ENCODE measurements at places on chromosomes 13 and 19. TPM values are rescaled to one million over a fixed set of nuclear protein-coding genes. Genes with fewer than 3 reads are reported as not detected.
A peak's percentile ranks its signal among the peaks of the same experiment; 100 is the strongest.

Gene SSC5D
- total RNA-seq, result 2.6 TPM

Gene NALCN
- 8.2 TPM for total RNA-seq

Gene PRKD2
- total RNA-seq, result 10.1 TPM

Gene TMEM150B
- total RNA-seq, result 1.7 TPM

Gene SERTAD3
- total RNA-seq, result 22.7 TPM

Gene PRRG2
- 0.70 TPM for total RNA-seq

Gene ZNF274
- total RNA-seq, result 17.4 TPM

Gene COLGALT1
- total RNA-seq, result 29.9 TPM

Gene CBY2
- not detected for total RNA-seq

Gene ZNF497
- total RNA-seq, result 0.30 TPM

Gene KIR3DL3
- total RNA-seq, result not detected

Gene ZNF665
- total RNA-seq, result 1.3 TPM

GRCh38 chr13:22090106-22090505, 419.2 kb downstream of the FGF9 start:
- no peak for DNase-seq

- no peak for DNase-seq
Measured at GRCh38 chr19:2083174-2083854, 12.8 kb downstream of the MOB3A start.

DNA sequence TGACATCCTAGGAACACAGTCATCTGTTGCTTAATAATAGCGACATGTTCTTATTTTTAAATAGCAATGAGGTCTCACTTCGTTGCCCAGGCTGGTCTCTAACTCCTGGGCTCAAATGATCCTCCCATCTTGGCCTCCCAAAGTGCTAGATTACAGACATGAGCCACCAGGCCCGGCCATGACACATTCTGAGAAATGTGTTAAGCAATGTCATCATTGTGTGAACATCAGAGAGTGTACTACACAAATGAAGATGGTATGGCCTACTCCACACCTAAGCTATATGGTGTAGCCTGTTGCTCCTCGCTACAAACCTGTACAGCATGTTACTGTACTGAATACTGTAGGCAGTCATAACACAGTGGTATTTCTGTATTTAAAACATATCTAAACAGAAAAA, 24.6 kb upstream of the GARRE1 start:
- DNase-seq, result no peak

DNA sequence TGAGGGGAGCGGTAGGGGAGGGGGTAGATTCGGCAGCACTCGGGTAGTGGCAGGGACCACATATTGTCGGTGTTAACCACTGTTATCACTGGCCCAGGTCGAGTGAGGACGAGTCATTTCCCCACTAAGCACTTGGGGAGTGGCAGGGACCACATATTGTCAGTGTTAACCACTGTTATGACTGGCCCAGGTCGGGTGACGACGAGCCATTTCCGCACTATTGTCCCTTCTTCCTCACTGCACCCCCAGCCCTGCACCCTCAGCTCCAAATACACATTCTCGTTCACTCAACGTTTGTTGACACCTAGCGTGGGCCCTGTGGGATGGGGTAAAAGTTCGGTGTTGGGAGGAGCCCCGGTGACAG, 467 bp upstream of the CLN5 start:
- peak; percentile 44 for DNase-seq

DNA sequence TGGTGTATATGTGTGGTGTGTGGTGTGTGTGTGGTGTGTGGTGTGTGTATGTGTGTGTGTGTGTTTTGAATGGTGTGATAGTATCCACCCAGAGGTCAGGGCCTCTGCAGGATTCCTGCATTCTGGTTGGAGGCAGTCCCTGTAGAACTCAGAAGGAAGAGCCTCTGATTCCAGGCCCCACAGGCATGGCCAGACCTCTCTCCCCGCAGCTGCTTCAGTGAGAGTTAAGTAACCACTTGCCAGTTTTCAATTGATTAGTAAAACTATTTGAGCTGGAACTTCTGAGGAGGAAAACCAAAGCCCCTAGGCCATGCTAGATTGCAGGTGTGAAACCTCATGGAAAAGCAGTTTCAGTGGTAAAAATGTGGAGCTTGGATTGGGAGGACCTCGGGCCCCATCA, 2.1 kb downstream of the ATP12A start:
- no peak for DNase-seq

DNA sequence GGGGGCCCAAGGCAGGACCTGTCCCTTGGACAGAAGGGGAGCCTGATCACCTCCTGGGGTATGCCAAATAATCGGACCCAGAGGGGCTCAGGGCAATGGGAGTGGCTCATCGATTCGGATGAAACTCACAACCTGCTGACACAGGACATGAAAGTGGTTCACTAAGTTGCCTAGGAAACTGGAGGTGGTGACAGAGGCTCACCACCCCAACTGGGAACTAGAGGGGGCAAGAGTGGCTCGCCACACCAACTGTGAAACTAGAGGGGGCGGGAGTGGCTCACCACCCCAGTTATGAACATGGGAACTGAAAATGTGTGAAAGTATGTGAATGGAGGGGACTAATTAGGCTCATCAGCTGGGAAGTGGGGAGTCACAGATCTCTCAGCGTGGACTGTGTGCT, 46.3 kb upstream of the ZNF737 start:
- DNase-seq, result no peak

- no peak for DNase-seq
Measured at GRCh38 chr19:32396046-32396652, 9.4 kb upstream of the DPY19L3 start.

GRCh38 chr13:107373551-107373950, 805.6 kb upstream of the ARGLU1 start:
- no peak for DNase-seq

- DNase-seq, result no peak
Measured at GRCh38 chr13:105365831-105366230, 1169.6 kb downstream of the EFNB2 start.

GRCh38 chr19:41175801-41176777, 16.9 kb upstream of the CYP2S1 start:
- peak; percentile 54 for DNase-seq

GRCh38 chr13:50225193-50226155, 210.2 kb downstream of the KCNRG start:
- DNase-seq, result no peak

- DNase-seq, result no peak
Measured at GRCh38 chr13:92613921-92614320, 612.7 kb upstream of the GPC6 start.

DNA sequence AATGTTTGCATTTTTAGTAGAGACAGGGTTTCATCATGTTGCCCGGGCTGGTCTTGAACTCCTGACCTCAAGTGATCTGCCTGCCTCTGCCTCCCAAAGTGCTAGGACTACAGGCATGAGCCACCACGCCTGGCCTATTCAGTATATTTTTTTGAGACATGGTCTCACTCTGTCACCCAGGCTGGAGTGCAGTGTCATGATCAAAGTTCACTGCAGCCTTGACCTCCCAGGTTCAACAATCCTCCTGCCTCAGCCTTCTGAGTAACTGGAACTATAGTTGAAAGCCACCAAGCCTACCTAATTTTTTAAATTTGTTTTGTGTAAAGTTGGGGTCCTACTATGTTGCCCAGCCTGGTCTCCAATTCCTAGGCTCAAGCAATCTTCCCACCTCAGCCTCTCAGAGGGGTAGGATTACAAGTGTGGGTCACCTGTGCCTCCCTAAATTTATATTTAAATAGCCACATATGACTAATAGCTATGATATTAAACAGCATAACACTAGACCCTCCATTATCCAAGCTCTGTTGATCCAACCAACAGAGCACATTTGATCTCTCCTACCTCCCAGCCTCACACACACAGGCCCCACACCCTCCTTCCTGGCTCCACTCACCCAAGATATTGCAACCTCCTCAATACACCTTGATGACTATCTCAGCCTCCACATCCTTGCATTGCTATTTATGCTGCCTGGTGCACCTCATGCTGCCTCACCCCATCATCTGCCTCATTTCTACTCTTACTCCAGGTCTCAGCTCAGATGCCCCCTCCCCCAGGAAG, 2.1 kb upstream of the CEACAM19 start:
- no peak for DNase-seq

GRCh38 chr13:44629465-44630183, 53.5 kb upstream of the TSC22D1 start:
- DNase-seq, result no peak

GRCh38 chr13:39530916-39531315, 72.1 kb downstream of the LHFPL6 start:
- DNase-seq, result no peak

GRCh38 chr13:95239283-95239682, 62.0 kb downstream of the ABCC4 start:
- no peak for DNase-seq

DNA sequence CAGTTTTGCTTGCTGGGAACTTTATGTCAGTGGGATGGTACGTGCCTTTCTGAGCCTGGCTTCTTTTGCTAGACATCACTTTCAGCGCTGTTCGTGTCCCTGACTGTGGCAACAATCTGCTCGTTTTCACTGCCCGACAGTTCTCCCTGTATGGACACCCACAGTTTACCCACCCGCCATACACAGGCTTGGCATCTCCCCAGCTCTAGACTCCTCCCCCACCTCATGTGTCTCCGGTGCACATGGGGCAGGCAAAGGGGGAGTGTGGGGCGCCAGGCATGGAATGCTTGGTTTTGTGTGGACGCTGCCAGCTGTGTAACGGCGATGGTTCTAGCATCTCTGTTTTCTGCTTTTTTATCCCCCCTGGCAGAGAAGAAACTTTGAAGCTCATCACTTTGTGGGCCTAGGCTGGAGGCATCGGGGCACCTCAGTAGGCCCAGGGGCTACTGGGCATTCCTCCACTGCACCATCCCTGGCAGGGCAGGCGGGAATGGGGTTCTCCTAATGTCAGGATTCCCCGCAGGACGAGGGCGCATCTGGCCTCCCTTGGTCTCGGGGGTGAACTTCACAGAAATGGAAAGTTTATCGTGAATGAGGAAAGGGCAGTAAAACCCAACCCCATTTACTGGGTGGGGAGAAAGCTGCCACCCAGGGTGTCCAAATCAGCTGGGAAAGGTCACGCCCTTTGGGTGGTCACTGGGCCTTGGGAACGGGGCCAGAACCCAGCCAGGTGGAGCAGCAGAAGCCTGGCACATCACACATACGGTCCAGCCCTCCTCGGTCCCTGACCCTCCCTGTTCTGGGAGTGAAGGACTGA, 60.8 kb downstream of the CEBPG start:
- DNase-seq, result no peak

DNA sequence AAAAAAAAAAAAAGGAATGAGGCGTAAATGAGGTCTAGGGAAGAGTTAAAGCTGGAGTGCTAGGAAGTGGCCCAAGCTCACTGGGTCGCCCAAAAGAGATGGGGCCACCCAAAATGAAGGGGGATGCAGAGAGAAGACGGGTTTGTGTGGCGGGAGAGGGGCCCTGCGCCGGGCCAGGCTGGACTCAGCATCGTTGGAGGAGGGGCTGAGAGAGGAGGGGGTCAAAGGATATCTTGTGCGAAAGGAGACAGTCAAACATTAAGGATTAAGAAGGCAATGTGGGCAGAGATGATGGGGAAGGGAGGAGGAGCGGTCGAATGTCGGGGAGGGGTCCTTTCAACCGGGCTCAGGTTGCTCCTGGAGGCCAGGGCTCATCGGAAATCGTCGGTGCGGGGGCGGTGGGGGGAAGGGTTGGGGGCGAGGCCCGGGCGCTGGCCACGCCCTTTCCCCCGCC, 825 bp upstream of the CARM1 start:
- peak; percentile 58 for DNase-seq

- no peak for DNase-seq
Measured at GRCh38 chr13:104683789-104684188, 1617.6 kb upstream of the SLC10A2 start.

DNA sequence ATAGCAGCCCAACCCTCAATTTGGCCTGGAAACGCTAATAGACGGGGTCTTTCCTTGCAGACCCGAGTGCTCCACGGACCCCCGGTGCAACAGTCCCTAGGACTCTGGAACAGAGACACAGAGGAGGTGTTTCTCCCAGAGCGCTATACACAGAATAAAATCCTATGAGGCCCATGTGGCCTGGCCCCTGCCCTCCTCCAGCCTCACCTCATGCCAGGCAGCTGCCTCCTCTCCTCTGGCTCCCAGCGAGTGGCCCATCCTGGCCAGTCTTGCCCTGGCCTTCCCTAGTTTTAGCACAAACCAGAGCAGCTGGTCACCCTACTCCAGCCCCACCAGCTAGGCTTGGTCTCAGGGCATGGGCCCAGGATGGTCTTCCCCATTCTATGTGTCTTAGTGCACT, 20.3 kb downstream of the POP4 start:
- no peak for DNase-seq

- no peak for DNase-seq
Measured at GRCh38 chr13:20399515-20399914, 126.1 kb downstream of the CRYL1 start.

DNA sequence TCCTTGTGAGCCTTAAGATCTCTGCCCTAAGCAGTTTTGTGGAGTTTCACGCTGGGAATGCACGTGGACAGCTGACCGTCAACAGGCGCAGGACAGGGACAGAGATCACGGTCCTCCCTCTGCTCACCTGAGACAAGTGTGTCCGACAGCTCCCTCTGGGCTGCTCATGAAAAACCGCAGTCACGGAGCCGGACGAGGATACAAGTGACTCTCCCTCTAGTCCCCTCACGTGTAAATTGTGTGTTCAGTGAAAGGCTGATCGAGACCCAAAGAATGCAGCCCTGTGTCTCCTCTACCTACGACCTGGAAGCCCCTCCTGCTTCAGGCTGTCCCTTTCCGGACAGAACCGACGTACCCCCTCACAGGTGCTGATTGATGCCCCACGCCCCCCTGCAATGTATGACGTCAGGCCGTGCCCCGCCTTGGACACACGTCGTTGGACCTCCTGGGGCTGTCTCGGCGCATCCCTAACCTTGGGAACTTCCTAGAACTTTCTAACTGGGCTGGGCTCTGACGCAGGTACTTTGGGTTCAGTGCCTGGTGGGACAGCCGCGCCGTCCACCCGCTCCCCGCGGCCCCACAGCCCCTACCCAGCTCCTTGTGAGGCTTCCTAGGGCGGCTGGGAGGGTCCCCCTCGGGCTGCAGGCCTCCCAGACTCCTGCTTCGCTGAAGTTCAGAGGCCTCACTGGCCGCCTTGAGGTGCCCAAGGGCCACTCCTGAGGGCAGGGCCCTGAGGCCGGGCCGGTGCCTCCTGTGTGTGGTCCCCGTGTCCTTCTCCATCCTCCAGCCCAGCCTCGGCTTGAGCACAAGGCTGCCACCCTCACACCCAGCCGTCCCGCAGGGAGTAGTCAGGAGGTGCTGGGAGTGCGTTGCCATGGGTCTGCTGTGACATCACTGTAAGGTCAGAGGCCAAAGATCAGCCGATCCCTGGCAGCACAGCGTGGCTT, at the start of gene C13orf46:
TSS of gene C13orf46 (minus strand) at position 859 of the 947 bp plus-strand sequence. CDS start at position 780, 79 bp downstream.
- peak; percentile 32 for DNase-seq

DNA sequence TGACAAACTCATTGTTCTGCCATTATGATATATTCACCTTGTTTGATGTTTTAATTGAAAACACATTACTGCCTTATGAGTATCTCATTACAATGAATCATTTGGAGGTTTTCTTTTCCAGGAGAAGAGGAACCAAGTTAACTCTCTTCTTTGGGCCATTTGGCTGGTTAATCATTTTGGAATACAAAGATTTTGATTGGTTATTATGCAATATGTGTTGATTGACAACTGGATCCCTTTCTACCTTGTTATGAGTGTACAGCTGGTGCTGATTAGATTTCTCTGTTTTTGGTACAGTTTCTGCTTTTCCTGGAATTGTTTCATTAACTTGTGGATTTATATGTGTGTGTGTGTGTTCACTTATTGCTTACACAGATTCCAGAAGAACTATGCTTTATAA, 49.2 kb upstream of the RGCC start:
- no peak for DNase-seq

All from Right ventricle myocardium superior (tissue), 1 donor.